ENCODE measurements at places on chromosomes 11 and 22.

- DNase-seq, result no peak
Observed at GRCh38 chr11:82507288-82507687, 226.4 kb downstream of the FAM181B start.

DNA sequence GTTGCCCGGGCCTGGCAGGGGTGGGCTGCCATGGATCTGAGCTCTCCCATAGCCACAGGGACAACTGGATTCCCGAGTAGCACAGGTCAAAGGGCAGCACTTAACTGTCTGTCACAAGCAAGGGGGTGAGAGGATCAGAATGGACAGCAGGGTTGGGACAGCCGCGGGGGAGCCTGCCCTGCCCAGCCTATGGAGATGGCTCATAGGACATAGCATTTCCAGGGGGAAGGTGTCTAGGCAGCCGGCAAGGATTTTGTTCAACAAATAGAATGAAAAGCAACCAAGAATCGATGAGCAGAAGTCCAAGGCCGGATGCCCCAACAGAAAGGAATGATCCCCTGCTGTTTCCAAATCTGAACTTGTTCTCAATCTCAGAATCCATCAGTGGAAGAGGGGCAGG lies 92.9 kb downstream of the RPS6KA4 start:
- DNase-seq, result no peak

GRCh38 chr22:36326178-36327161 lies 61.3 kb downstream of the MYH9 start:
- no peak for DNase-seq

DNA sequence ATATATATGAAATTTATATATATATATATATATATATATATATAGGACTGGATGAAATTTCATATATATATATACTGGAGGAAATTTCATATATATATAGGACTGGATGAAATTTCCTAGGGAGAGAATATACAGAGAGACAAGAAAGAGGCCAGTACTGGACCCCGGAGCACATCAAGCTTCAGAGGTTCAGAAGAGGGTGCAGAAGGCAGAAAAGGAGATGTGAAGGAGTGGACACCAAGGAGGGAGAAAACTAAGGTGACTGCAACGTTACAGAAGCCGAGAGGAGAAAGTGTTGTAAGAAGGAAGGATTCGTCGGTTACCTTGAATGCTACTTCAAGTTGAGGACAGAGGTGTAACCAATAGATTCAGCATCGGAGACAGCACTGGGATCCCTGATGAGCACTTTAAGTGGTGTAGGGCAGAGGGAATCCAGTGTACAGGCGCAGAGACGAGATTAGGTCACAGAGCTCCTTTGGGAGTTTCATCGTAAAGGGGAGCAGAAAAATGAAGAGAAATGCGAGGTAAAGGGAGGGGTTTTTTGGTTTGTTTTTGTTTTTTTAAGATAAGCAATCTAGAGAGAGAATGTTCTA lies 8.5 kb upstream of the TPH1 start:
- DNase-seq, result no peak

DNA sequence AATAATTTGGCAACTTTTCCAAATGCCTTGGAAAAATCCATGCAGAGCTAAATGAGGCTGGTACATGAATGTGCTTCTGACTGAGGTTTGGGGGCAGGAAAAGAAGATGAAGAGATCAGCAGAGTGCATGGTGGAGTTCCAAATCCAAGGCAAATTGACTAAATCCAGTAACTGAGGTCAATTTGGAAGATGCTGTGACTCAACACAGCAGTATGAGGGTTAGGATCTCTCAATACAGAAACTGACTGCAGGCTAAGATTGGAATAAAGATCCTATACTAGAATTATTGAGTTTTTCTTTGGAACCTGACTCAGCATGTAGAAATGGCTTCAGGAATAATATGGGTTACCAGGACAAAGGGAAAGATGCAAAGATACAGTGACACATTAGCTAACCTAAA lies 99.3 kb upstream of the FAT3 start:
- no peak for DNase-seq
